ENCODE measurements at places on chromosomes 11 and 22.

- DNase-seq = no peak
Observed at GRCh38 chr11:134752526-134752925, 340.5 kb upstream of the B3GAT1 start.

DNA sequence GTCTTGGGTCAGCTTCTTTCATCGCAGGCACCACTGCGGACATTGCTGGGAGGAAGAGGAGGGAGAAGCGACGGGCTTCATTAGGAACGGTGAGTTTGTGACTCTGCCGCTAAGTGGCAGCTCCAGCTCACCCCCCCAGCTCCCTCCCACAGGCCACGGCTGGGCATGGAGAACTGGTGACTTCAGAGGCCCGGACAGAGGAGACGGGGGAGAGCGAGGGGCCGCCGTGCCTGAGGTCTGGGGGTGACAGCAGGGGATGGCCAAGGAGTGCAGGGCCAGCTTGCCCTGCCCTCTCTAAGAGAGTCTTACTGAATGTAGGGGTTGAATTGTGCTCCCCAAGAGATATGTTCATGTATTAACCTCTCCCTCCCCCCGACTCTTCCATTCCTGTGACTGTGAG, 13.9 kb upstream of the NFAM1 start:
- no peak for DNase-seq

DNA sequence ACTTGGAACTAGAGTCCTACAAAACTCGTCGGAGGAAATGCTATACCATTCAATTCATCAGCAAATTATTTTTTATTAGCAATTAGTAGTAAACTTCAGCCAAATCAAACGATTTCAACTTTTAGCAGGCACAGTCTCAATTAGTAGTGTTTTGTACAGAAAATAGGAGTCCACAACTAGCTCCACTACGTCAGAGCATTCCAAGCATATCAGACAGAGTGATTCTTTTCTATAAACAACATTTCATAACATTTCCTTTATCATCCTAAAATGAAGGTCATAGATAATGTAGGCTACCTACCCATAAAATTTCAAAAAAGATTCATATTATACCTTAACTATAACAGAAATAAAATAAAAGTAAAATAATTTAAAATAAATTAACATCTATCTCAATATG, 169.9 kb downstream of the KIF18A start:
- DNase-seq = no peak

GRCh38 chr11:9580894-9581293, 7.4 kb downstream of the WEE1 start:
- DNase-seq = no peak

- no peak for DNase-seq
Observed at GRCh38 chr11:81303038-81303664, 1430.5 kb downstream of the FAM181B start.

GRCh38 chr11:8674859-8675258, 7.6 kb downstream of the TRIM66 start:
- no peak for DNase-seq

DNA sequence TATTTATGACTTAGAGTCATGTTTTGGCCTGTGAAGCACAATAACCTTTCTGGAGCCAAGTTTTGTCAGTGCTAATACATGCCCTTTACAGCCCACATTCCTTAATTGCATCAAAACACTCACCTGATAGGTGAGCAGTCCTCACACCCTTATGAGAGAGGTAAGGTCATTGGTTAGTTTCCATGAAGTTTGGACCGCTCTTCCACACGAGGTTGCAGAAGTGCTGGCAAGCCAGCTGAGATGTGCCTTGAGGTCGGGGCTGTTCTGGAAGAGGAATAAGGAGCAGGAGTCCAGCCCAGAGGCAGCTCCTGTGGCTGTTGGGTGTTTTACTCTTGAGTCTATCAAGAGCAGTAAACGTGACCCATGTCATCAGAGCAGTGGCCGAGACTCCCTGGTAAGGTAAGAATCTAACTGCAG, 76.3 kb downstream of the CYB5R2 start:
- no peak for DNase-seq

GRCh38 chr11:7591987-7592386, 78.2 kb downstream of the PPFIBP2 start:
- DNase-seq = no peak

- peak; percentile 32 for DNase-seq
Observed at GRCh38 chr11:19460718-19461405, 220.1 kb upstream of the E2F8 start.

DNA sequence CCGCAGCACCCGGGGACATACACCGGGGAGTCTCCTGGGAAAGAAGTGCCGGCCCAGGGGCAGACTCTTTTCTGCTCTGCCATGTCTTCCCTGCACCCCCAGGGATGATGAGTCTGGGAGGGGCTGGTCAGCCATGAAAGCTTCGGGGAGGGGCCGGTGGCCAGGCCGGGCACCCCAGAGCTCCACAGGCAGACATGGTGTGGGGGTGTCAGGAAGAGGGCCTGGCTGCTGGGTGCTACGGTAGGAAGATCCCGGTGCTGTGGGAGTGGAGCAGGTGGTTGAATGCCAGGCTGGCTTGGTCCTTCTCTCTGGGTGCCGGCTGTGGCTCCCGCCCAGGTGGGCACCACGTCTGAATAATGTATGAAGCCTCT, 17.4 kb downstream of the LSP1 start:
- no peak for DNase-seq

DNA sequence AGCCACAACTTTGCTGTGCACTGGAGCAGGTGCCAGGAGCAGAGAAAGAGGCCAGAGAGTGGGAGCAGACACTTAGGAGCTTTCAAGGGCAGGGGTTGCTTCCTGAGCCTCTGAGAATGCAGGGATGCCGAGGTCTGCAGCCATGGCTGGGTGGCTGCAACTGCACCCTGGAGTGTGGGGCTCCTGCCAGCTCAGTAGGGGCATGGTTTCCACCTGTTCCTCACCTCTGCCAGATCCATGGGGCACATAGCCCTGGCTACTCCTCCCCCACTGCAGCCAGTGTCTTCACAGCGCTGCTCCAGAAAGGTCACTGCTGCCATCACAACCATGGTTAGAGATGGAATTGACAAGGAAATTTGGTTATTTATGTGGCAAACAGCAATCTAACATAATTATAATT, 404.8 kb downstream of the CNTN5 start:
- no peak for DNase-seq

DNA sequence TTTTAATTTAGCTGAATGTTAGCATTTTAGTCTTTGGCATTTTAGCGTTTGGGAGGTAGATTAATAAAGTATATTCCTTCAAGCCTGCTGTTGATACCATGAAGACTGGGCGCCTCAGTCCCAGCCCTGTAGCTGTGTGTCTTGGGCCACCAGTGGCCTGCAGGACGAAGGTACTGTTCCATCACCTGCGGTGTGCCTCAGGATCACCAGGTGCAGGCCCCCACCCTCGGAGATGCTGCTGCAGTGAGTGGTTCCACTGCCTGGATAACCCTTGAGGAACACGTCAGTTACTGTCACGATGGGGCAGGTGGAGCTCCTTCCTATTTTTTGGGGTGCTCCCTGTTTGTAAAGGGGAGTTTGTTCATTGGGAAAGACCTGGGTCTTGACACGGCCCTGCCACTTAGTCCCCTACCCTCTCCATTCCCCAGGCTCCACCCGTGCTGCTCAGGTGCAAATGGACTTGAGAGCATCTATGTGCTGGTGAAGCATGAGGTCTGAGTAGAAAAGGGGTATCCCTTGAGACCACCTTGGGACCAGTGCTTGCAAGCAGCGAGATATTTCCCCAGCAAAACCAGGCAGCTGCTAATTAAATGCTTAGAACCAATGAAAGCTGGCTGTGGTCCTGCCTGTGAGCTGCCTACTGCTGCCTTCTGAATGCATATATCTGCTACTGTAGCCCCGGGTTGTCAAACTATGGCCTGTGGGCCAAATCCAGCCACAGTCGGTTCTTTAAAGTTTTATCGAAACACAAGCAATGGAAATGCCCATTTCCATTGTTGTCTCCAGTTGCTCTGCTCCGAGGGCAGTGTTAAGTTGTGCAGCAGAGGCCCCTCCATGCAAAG, 28.7 kb downstream of the INCENP start:
- DNase-seq = no peak

GRCh38 chr22:36606114-36606513, 77.1 kb upstream of the EIF3D start:
- no peak for DNase-seq

GRCh38 chr11:30816959-30817880, 231.1 kb upstream of the MPPED2 start:
- DNase-seq = no peak

GRCh38 chr11:97943493-97943892, 1077.3 kb upstream of the CNTN5 start:
- DNase-seq = no peak

DNA sequence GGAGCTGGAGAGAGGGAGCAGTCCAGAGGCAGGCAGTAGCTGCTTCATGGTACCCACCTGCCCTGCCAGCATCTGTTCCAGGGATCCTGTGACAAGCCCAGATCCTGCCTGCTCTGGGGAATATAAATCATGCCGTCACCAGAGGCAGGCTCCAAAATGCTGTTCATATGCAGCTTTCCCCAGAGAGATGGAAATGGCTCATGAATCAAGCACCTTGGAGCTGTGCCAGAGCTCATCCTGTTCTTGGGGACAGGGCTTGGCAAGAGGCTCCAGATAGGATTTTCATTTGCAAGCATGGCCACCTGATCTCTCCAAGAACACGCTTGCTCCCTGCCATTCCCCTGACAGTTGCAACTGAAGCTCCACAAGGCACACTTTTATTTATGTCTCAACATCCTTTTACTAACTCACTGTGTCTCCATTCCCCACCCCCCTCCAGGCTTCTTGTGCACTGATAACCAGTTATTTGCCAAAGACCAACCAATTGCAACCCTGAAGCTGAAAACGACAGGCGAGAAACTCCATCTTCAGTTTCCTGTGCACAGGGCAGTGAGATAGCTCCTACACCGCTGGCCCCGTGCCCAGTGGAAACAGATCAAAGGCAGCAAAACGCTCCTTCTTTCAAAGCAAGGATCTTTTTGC, 115.8 kb upstream of the PITPNB start:
- peak; percentile 87 for DNase-seq

DNA sequence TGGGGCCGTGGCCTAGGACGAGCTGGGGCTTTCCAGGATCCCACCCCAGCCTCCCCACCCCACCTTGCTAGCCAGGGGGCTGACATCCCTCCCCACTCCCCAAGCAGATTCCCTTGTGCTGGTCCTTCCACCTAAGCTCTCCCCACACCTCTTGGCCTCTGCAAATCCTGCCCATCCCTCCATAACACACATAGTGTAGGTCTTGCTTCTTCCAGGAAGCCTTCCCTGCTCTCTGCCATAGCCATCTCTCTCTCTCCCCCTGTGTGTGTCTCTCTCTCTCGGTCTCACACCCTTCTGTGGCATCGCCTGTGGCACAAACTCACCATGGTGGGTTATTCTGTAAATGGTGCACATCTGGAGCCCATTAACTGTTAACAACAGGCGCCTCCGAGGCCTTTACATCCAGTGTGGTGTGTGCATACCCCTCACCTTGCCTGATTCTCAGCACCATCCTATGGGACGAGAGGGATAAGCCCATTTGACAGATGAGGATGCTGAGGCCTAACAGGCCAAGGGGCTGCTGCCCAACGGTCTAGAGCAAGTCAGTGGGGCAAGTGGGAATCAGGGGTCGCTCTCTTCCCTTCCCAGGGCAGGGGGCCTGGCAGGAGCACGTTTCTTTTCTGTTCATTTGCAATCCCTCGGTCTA, 22.2 kb upstream of the PICK1 start:
- DNase-seq = no peak

DNA sequence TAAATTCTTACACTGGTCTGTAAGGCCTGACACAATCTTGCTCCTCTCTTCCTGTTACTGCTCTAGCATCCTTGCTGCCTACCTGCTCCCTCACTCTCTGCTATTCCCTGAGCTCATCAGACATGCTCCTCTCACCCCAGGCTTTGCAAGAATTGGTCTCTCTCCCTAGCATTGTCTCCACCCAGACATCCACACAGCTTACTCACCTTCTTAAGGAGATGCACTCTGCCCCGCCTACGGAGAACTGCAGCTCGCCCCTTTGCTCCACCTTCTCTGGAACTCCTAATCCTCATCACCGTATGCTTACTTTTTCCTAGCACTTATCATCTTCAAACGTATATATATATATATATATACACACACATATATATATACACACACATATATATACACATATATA, 23.3 kb upstream of the TMPRSS5 start:
- no peak for DNase-seq

DNA sequence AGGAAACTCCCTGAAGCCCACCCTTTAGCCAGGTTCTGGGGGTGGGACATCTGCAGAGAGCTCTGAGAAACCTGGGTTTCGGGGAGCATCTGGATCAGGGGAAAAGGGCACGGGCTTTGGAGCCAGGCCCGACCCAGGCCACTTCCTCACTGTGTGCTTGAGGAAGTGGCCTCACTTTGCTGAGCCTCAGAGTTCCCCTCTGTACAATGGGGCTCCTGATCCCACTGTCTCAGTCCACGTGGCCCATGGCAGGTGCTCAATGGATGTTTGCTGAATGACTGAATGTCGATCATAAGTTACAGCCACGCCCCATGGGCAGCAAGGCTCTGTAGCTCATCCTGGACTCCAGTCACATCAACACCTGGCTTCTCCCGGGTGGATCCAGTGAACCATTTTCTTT, 1.3 kb downstream of the CRYBB3 start:
- no peak for DNase-seq

DNA sequence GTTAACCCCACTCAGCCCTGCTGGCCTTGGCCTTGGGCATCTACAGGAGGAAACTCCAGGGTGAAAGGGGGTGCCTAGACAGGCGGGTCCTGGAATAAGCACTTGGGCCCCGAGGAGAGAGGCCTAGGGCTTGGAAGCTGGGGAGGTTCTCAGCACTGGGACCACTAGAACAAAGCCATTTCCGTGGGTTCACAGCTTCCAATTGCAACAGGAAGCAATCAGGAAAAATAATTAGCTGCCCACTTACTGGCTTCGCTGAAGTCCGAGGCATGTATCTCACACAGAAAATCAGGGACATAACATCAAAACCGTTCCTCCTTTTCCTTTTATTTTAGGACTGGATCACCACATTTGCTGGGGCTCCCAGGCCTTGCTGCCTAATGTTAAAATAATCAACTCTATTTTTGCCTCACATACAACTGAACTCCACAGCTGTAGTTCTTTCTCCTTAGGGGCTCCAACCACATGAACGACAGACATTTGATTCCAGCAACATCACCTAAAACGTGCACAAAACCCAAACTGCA, 161.1 kb upstream of the GRK3 start:
- DNase-seq = no peak

- DNase-seq = no peak
Observed at GRCh38 chr22:39908737-39909136, 7.9 kb downstream of the GRAP2 start.

- peak; percentile 6 for DNase-seq
Observed at GRCh38 chr11:29495676-29496075, 521.2 kb downstream of the KCNA4 start.

GRCh38 chr11:132862933-132863332, 669.4 kb downstream of the OPCML start:
- DNase-seq = no peak

- peak; percentile 65 for DNase-seq
Observed at GRCh38 chr11:1837171-1838076, 1.4 kb upstream of the TNNI2 start.

- DNase-seq = no peak
Observed at GRCh38 chr11:108732395-108732794, 67.5 kb downstream of the DDX10 start.

DNA sequence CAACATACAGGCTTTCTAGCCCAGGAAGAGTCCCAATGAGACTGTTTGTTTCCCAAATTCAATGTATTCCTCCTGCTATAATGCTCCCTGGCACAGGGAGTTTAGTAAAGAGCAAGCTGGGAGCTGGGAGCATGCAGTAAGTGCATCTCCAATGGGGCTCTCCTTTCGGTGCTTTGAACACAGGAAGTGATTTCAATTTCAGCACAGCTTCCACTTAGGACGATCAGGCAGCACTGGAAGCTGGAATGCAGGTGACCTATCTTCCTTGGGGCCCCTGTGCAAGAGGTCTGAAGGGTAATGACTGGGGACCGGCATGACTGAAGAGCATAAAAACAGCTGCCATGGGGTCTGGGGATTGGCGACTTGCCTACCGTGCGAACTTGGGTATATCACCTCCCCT, 76.0 kb downstream of the LARGE1 start:
- DNase-seq = no peak

All from fibroblast of skin of scalp (primary cell).